Activated CD8-positive, alpha-beta memory T cell treated with anti-CD3 and anti-CD28 coated beads for 1 hour (primary cell): ENCODE measurements at places on chromosomes 5 and 9.

GRCh38 chr9:91073049-91073810, 271.6 kb downstream of the SYK start:
- DNase-seq, result no peak

DNA sequence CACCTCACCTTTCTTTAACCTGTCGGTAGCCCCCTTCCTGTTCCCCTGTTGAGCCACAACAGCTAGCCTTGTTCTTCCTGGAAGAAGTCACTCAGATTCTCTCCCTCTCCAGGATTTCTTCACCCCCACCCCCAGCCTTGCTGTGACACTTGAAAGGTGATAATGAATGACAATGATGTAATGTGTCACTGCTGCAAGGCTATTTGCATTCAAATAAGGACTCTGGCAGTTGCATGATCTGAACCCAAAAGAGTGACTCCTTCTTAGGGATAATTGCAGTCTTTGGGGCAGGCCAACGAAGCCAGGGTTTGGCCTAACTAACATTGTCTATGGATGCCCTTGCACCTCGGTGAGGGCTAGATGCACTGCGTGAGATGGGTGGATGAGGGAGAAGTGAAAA, 154.4 kb upstream of the CLINT1 start:
- DNase-seq, result no peak

GRCh38 chr9:107751567-107752210, 262.1 kb upstream of the KLF4 start:
- no peak for DNase-seq

- DNase-seq, result no peak
Observed at GRCh38 chr9:125509476-125509875, 197.5 kb downstream of the MAPKAP1 start.

DNA sequence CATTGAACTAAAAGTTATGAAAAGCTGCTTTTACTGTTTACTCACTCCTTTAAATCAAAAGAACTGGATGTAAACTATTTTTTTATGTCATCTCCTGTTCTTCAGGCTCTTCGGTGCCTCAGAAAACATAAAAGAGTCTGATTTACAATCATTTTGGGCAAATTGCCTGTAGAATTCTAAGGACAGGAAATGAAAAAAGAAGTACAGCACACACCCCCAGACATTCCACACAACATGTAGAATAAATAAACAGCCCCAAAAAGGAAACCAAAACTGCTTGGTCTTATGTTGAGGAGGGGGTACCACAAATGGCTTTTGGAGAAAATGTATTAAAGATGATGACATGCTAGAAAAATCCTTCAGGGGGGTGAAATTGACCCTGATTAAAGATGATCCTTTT, 57.2 kb downstream of the ITGA1 start:
- no peak for DNase-seq

DNA sequence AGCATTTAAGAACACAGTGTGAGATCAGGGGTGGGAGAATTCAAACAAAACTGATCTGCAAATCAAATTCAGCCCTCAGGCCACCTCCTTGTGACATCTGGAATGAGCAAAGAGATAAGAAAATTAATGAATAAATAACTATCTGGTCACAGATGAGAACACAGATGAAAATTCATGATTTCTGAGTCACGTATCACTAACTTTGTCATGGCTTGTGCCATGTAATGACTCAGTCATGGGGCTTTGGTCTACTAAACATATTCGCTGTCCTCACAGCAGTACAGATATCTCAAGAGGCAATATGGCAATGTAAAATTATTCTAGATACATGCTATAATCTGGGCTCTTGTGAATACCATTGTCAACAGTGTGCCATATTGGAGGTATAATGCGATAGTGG, 274.4 kb downstream of the MAN2A1 start:
- DNase-seq, result no peak

- no peak for DNase-seq
Observed at GRCh38 chr5:83653669-83654068, 67.0 kb downstream of the HAPLN1 start.

GRCh38 chr9:79334711-79335110, 237.1 kb upstream of the TLE4 start:
- no peak for DNase-seq

GRCh38 chr5:14270209-14270702, 127.1 kb downstream of the TRIO start:
- DNase-seq, result no peak

- no peak for DNase-seq
Observed at GRCh38 chr9:72292874-72293607, 72.0 kb downstream of the ZFAND5 start.

GRCh38 chr9:95732802-95733688, 142.4 kb upstream of the ERCC6L2 start:
- no peak for DNase-seq

DNA sequence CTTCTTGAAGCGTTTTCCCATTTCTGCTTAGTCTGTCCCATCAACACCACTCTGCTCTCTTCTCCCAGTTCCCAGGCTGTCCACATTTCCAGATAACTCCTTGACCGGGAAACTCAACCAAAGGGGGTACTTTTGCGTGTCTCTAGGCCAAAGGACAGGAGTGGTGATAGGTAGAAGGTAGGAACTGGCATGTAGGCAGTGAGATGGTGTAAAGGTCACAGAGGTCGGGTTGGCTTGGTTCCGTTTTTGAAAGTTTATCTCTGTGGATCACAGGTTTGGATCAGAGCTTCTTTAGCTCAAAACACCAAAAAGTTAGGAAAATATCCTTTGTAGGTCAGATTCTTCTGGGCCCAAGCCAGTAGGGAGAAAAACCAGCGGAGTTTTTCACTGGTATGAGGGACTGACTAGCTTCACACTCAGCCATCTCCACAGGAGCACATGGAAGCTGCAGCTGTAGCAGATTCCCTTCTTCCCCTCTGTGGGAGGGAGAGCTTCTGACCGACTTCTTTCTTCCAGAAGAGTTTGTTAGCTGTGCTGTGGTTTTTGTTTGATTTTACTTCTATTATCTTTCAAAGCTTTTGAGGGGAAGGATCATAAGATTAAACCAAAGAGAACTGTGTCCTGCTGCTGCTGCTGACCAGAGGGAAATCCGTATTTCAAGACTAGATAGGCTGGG, 98.4 kb upstream of the DMRT1 start:
- DNase-seq, result no peak

DNA sequence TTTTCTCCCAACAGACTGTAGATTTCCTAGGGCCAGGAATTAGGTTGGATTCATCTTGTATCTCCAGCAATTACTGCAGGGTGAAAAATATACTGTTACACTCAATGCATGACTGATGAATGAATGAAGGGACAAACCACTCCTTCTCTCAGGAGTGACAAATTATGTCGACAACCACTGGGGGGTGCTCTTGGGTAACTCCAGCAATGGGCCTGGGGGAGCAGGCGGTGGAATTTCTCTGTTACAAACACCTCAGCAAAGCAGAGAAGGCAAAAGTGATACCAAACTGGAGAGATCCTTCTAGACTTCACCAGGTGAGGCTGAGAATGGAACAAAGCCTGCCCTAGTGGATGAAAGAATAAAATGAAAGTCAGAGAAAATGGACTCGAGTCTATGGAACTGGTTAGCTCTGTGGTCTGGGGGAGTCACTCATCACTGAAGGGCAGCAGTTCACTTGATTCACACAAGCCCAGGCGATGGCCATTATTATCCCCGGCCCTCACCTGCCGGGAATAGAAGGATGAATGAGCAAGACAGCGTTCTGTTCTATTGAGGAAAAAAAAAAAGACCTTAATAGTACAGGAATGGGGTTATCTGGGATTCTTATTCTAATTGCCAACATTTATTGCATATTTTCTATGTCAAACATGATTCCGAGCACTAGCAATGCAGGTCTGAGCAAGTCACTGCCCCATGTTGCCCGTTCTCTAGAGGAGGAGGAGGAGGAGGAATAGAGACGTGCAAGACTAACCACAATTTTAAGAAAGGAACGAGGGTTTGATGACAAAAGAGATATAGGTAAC, 341.1 kb downstream of the ASTN2 start:
- DNase-seq, result no peak

DNA sequence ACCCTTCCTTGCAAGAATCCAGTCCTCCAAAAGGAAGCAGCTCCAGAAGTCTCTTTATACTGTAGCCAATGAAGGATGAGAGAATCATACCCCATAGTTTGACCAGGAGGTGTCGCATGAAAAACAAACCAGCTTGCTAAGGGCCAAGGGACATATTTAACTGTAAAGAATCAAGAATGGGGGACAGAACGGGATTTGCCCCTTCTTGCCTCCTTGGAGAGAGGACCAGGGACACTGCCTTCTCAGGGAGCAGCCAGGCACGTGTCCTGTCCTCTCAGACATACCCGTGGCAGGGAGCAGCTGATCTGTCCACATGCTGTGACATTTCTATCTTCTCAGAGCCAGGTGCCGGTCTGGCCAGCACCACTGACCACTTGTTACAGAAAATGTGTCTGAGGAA, 11.7 kb downstream of the PRUNE2 start:
- DNase-seq, result no peak

GRCh38 chr9:108663422-108663821, 192.4 kb downstream of the ACTL7B start:
- DNase-seq, result no peak

DNA sequence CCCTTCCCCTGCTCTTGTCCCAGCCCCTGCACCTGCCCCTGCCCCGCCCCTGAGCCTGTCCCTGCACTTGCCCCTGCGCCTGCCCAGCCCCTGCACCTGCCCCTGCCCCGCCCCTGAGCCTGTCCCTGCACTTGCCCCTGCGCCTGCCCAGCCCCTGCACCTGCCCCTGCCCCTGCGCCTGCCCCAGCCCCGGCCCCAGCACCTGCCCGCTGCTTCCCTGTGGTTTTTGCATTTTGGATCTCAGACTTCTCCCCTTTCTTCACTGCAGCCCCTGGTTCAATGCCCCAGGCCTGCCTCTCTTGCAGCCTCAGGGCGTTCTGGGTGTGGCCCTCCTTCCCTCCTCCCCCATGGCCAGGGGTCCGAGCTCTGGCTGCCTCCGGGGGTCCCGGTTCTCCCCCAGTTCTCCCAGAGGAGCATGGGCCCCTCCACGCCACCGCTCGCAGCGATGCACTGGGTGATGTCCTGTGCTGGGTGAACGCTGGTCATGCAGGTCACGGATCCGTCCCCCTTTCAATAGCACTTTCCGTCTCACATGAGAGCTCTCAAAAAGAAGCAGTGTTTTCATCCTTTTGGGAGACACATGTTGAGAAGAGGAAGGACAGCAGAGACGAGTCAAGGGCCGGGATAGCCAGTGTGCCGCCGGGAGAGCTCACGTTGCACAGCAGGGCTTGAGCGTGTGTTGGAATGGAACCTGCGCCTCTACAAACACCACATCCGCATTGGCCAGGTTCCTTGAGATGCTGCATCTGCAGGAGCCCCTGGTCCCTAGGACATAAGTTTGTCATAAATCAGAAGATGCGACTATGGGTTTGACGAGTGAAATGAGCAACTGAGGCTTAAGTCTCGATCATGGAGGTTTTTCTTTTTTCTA, 44.0 kb upstream of the IRX4 start:
- DNase-seq, result no peak

DNA sequence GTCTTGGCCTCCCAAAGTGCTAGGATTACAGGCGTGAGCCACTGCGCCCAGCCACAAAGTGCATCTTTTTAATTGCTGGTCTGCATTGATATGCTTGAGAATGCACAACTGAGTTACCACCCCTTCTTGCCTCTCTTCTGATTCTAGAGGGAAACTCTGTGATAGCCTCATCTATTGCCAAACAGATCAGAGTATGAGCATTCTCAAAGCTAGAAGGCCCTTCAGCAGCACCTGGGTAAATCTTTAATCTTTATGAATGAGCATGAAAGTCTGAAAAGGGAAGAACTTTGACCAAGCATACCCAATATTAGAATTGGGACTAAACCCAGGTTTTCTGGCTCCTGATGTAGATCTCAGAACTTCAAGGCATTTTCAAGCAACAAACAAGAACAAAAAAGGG, 298.3 kb upstream of the TNC start:
- no peak for DNase-seq

DNA sequence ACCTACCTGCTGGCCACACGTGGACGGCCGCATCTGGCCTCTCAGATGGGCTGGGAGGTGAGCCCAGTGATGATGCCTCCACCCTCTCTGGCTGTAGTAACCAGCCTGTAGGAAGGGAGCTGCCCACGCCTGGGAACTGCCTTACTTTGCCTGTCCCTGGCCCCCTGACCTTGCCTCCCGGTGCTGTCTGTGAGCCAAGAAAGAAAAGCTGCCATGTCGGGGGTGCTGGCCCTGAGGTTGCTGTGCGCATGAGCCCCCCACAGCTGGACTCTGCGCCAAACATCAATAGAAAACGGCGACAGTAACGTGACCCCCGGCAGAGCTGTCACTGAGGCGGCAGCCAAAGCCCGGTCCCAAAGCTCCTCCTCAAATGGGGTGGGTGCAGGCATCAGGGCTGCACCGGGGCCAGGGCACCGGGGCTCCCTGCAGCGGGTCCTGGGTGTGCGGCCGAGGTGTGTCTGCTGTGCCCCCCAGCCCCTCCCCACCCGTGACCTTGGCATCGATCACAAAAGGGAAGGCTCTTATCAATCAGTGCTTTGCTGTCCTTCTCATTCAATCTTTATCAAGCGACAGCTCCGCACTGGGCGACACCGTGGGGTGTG, 15.3 kb upstream of the SLC9A3 start:
- no peak for DNase-seq

DNA sequence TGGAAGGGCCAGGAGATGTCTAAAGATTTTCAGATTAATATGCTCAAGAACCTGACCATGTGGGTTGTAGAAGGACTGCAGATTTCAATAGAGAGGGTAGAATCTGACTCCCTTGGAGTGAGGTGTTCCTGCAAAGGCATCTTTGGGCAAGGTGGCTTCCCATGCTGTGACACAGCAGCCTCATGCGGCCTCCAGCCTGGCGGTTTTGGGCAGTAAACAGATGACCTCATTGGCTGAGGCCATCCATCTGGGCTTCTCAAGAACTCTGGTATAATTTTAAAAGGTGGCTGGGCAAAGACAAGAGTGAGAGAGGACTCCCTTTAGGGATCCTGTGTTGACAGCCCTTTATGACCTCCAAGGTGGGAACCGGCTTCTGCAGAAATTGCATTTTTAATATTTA, 90.3 kb upstream of the ERCC6L2 start:
- no peak for DNase-seq

DNA sequence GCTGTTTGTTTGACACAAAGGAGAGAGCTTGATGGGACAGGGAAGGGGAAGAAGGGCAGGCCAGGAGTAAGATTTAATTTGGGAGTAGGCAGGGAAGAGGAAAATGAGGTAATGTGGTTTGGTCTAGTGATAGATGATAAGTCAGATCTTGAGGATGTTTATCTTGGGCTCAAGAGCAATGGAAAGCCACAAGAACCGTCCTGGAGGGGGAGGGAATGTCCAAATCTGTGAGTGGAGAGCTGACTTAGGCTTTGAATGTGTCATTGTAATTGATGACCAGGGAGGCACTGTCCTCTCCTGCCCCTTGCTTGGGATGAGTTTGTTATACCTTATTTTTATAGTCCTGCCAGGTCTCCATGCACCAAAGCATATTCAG, 37.5 kb downstream of the MAMDC2 start:
- no peak for DNase-seq

DNA sequence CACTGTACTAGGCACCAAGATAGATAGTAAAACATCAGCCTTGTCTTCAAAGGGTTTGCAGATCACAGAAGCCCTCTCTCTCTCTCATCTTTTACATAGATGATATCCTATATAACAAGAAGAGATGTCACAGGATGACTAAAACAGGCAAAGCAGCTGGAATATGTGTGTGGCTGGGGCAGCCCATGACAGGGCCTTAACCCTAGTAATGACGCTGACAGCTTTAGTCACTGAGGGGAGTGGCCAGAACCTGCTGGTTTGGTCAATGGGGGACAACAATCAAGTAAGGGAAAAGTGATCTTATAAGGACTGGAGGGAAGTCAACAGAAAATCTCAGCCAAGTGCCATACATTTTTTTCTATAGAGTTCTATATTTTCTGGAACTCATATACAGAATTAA, 41.9 kb upstream of the RIC1 start:
- DNase-seq, result no peak
